ENCODE measurements at places on chromosomes 16 and 17.
A peak's percentile ranks its signal among the peaks of the same experiment; 100 is the strongest.

DNA sequence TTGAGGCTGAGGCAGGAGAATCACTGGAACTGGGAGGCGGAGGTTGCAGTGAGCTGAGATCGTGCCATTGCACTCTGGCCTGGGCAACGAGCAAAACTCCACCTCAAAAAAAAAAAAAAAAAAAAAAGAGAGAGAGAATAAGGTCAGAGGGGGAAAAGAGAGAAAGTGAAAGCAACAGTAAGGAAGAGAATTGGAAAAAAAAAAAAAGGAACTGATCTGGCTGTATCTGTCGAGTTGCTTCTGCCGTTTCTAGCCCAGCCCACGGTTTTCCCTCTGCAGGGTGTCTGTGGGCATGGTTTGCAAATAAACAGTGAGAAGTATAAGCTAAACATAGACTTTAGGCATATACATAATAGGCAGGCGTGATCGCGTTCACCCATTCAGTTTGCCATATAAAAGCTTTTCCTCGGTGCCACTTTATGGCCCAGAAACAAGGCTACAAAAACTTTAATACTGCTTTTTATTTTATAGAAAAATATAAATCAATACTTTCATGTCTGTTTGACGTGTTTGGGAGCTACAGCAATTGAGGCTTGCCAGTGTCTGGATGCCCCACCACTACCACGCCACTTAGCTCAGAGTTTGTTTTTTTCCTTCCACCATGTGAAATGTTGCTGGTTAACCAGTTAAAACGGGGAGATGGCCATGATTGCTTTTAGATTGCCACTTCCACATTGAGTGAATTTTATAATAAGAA lies 436.7 kb downstream of the MAF start:
- no peak for DNase-seq

DNA sequence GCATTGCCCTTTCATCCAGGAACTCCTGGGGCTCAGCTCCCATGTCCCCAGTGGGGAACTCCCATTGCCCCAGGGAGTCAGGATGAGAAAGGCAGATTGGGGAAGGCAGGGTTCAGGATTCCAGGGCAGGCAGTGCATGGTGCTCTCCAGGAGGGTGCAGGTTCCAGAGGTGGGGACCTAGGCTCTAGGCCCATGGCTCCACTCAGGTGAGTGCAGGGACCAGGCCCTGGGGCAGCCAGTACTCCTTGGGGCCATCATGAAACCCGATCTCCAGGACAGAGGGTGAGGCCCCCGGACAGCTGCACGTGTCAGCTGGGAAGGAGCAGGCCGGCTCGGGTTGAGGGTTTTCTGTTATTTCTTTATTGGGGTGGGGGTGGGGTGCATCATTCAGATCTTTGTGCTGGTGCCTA lies 1.3 kb upstream of the MTSS2 start:
- DNase-seq = no peak

DNA sequence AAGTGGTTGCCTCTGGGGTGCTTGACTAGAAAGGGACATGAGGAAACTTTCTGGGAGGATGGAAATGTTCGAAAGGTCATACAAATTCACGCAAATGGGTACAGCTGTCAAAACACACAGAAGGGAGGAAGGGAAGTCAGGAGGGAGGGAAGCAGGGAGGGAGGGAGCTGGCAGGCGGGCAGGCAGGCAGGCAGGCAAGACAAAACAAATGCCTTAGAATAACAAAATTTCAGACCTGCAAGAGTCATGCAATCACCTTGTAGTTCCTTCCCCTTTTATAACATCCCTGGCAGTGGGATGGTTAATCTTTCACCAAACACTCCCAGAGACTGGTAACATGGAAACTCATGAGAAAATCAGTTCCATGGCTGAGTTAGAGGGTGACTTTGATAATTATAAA lies 189.2 kb downstream of the STX8 start:
- DNase-seq = no peak

DNA sequence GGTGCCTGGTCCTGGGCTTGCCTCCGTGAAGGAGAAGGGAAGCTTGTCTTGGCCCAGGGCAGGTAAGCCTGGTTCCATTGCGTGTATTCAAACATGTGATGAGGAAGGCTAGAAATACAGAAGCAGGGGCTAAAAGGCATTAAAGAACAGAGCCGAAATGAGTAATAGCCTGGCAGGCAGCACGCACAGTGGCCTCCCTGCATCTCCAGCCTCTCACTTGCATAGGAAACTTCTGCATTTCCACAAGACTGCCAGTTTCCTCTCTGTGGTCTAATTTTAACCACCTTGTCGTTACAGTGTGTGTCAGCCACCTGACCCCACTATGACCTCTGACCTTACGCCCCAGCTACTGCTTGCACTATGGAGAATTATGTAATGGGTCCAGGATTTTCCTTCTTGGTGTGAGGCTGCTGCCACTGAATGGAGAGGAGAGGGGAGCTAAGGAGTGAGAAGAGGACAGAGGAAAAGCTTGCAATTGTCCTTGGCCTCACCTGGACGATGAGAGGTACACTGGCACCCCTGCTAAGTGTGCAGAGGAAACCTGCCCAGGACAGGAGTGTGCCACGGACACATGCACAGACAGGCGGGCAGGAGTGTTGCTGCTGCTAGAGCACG lies 32.8 kb downstream of the HIC1 start:
- DNase-seq = no peak

DNA sequence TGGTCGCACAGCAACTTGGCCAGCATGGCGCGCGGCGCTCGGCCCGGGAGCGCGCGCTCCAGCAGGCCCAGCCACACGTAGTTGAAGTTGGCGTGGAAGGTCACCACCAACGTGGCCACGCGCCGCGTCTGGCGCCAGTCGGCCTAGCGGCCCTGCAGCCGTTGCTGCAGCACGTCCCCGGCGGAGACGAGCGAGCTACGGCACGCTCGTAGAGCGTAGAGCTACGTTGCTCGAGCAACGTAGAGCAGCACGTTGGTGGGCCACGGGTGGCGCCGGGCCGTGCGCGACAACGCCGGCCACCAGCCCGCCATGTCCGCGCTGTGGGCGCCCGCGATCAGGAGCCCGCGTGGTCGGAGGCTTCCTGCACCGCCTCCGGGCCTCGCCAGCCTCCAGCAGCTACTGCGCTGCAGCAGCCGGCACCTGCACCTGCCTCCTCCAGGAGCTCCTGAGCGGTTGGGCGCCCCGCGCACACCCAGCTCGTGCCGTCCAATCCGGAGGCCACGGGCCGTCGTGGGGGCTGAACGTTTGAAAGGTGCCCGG lies 13.4 kb upstream of the SULT1A1 start:
- no peak for DNase-seq

DNA sequence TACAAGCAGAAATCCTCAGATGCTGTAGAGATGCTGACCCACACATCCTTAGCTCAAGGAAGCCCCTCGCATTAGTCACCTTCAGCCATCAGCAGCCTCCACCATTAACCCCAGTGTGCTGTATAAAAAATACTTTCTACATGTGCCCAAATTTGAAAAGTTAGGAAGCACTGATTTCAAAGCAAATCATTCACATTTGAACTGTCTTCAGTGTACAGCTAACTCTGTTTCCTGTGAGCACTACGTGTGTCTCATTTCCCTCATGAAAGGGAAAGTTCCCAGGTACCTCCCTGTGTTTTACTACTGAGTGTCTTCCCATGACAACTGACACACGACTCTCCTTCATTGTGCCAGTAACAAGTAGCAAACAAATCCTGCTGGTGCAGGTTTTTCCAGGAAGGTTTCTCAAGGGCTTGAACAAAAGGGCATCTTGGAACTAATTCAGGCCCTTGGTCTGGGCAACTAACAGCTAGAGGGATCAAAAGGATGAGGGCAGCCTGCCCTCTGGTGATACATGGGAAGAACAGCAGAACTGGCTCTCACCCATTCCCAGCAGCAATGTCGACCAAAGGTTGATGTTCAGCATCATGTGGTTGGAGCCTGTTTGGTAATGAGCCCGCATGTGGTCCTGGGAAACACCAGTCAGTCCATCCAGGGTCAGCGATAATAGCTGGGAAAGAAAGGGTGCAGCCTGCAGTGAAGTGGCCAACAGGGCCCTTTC lies 4.0 kb downstream of the SLC35B1 start:
- peak; percentile 23 for DNase-seq

DNA sequence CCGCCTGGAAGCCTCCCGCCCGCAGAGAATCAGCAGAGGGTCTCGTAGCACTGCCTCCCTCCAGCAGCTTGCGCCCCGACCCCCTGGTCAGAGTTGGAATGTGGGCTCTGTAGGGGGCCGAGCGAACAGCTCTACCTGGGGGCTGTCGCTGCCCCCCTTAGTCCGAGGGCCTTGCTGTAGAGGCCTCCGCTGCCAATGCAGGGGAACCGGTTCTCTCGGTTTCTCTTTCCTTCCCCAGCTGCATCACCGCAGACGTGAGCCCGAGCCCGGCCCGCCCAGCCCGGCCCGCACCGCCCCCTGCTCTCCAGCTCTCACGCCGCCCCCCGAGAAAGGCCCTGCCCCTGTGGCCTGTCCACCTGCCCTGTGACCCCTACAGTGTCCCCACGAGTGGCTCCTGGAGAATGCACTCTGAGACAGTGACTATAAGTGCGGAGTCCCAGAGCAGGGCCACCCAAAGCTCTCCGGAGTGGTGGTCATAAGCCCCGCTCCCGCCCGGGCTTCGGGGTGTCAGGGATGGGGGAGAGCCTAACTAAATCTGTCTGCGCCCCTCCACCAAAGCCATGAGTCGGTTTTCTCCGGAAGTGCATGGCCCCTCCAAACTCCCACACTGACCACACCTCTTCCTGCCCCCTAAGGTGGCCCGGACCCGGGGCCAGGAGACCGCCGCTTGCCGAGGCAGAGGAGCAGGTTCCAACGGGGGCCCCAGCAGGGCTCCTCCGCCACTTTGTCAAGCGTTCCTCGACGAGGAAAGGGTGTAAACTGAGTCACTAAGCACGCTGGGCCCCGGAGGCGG lies 1.7 kb downstream of the ARHGAP27 start:
- no peak for DNase-seq

DNA sequence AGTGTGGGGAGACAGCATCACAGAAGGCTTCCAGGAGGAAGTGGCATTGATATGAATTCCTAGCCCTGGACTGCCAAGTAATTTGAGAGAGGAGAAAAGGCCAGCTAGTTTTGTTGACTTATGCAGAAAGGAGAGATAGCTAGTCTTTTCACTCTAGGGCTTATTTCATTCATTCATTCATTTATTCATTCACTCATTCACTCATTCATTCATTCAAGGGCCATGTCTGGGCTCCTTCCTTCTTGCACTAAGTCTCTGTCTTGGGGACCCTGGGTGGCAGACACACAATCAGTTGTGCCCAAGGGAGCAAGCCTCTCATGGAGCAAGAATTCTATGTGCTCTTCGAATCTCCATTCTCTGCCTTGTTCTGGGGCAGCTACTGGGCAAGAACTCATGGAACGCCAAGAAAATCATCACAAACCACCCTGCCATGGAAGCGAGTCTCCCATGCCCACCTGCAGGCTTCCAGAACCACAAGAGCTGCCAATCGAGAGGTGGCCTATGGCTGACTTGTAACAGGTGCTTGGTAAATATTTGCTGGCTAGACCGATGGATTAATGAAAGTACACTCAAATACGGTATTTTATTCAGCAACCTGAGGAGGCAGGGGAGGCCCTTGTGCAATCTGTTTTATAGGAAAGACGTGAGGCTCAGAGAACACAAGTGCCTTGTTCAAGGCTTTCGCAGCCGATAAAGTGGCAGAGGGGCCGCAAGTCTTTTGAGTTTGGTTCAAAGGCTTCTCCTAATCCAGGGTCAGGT lies 223.6 kb downstream of the XYLT1 start:
- no peak for DNase-seq

DNA sequence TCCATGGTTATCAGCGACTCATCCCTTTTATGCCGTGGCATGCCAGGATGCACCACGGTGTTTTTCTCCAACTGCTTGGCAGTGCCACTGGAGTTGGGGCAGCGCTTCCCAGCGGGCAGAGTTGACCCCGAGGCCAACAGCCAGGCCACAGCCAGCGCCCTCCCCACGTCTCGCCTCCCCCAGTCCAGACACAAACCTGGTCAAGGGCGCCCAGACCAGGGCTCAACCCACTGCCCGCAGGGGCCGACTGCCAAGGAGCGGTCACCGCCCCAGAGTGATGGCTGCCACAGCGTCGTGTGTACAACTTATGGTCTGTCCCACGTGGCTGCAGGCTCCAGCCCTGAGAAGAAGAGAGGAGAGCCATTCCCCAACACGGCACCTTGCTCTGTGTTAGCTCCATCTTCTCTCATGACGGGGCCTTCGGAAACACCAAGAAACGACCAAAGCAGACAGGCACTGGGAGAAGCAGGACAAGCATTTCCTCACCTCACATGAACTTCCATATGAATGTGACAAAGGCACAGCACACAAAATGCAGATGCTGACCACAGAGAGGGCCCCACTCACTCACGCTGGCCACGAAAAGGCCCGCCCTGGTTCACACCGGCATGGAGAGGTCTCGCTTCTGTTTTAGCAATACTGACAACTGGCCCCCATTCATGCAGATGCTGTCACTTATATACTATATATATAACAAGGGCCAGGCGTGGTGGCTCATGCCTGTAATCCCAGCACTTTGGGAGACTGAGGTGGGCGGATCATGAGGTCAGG lies 27.0 kb downstream of the AXIN1 start:
- no peak for DNase-seq

GRCh38 chr17:11340803-11341202 lies 99.8 kb downstream of the SHISA6 start:
- DNase-seq = no peak

DNA sequence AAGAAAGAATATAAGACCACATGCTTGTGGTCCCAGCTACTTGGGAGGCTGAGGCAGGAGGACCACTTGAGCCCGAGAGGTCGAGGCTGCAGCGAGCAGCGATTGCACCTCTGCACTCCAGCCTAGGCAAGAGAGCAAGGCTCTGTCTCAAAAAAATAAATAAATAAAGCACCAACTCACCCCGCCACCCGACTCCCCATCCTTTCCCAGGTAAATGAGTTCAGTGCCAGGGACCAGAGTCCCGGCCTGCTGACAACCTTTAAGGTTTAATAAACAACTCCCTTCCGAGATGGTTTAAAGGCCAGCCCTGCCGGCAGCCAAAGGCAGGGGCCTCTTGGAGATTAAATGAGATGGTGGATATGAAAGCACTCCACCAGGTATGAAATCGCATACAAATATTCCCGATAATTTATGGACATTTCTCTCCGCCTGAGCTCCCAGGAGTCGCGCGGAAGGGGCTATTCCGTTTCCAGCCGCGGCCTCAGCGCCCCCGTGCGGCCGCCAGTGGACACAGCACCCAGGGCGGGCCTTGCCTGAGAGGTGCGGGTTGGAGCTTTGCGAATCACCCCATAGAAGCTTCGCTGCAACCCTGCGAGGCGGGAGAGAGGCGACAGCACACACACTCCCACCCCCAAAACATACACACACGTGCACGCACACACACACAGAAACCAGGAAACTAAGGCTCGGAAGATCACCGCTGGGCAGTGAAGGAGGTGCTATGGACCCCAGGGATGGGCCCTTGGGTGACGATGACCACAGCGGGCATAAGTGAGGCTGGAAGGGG lies 4.0 kb upstream of the RPL38 start:
- DNase-seq = peak; percentile 92

- peak; percentile 72 for DNase-seq
These were observed 11.0 kb downstream of the P3H4 start for GRCh38 chr17:41800601-41801373.
